ENCODE measurements at places on chromosomes 2 and 18.

GRCh38 chr2:70698847-70699246 is 69.2 kb downstream of the ADD2 start:
- no peak for DNase-seq

DNA sequence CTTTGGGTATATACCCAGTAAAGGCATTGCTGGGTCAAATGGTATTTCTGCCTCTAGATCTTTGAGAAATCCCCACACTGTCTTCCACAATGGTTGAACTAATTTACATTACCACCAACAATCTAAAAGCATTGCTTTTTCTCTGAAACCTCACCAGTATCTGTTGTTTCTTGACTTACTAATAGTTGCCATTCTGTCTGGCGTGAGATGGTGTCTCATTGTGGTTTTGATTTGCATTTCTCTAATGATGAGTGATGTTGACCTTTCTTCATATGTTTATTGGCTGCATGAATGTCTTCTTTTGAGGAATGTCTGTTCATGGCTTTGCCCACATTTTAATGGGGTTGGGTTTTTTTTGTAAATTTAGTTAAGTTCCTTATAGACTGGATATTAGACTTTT is 382.6 kb upstream of the ZNF804A start:
- DNase-seq, result no peak

DNA sequence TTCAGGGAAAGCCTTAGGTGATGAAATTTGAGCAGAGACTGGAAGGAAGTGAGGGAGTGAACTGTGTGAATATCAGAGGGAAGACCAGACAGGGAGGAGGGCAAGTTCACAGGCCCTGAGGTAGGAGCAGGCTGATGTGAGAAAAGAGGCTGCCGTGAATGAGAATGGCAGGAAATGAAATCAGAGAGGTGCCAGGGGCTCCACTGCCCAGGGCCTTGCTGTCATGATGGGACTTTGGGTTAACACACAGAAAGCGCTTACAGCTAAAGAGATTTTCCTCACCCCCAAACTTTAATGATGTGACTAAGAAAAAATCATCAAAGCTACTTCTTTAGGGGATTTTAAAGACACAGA is 53.8 kb downstream of the MARCHF4 start:
- DNase-seq, result no peak

- DNase-seq, result no peak
These were observed 132.1 kb upstream of the DLGAP1 start for GRCh38 chr18:4587204-4587603.

DNA sequence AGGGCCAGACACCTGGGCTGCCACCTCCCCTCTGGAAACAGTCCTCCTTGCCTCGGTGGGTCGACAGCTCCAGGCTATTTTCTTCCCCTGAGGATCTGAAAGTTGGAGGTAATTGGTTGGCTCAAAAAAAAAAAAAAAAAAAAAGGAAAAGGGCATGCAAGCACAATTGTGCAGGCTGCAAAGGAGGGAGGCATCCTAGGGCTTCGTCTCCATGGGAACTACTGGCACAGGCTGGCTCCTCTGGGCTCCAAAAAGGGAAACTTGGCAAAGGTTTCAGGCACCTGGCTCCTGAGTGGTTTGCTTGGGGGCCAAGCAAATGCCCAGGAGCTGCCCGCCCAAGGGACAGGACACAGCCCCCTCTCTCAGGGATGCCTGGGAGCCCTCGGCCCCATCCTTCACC is 1.1 kb upstream of the KCNIP3 start:
- DNase-seq, result peak; percentile 8

GRCh38 chr2:206603243-206603642 is 39.0 kb upstream of the FAM237A start:
- DNase-seq, result no peak

- DNase-seq, result no peak
These were observed 206.0 kb downstream of the CYRIA start for GRCh38 chr2:16459606-16460005.

DNA sequence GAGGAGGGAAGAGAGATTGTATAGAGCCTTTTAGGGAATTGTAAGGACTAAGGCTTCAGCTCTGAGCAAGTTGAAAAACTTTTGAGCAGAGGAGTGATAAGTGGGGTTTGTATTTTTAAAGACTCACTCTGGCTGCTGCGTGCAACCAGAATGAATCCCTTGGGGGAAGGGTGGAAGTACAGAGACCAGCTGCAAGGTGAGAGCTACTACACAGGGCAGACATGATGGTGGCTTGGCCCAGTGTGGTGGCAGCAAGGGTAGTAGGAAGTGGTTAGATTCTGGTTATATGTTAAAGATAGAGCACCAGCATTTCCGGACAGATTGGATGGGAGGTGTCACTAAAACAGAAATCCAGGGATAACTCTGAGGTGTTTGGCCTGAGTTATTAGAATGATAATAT is 10.1 kb upstream of the SESTD1 start:
- DNase-seq, result no peak

- no peak for DNase-seq
These were observed 2.4 kb downstream of the NFE2L2 start for GRCh38 chr2:177262092-177262491.

DNA sequence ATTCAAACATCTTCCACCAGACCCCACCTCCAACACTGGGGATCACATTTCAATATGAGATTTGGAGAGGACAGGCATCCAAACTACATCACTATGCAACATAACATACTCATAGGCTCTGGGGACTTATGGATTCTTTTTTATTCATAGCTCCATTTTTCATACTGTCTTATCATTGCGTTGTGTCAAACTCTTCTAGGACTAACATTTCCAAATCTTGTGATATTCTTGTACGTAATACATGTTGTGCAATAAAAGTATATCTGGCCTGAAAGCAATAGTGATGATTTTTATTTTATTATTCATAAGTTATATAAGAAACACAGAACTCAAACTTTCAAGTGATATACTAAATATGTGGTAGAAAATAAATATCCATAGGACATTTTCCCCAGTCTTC is 60.6 kb upstream of the ACTR3 start:
- no peak for DNase-seq

GRCh38 chr2:52933878-52934277 is 833.7 kb upstream of the CHAC2 start:
- DNase-seq, result no peak

GRCh38 chr2:133720429-133720828 is 152.2 kb upstream of the NCKAP5 start:
- DNase-seq, result no peak

Data from anterior cingulate cortex (tissue), 58 donors.